ENCODE measurements at places on chromosomes 11 and 22.

DNA sequence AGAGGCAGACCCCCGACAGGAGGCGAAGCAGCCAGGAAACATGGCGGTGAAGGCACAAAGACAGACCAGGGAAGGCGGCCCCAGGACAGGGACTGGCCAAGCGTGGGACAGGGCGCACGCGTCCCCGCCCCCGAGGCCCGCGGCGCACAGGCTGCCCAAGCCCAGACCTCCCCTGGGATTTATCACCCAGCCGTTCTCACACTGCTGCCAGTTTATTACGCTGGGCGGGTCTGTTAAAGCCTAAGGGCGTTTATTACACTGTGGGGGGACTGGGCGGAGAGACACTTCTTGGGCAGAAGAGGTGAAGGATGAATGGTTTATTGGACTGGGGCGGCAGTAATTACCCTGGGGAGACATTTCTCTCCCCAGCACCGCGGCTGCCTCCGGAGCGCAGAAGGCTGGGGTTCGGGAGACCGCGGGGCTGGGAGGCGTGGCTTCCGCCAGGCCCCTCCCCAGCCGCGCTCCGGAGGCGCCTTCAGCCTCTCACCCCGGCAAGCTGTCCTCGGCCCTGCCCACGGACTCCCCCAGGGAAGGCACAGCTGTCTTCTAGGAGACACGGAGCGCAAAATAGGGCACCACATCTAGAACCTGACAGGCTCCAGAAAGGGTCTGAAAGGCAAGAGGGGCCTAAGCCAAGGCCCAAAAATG is 47.1 kb downstream of the SLC22A12 start:
- DNase-seq, result no peak

DNA sequence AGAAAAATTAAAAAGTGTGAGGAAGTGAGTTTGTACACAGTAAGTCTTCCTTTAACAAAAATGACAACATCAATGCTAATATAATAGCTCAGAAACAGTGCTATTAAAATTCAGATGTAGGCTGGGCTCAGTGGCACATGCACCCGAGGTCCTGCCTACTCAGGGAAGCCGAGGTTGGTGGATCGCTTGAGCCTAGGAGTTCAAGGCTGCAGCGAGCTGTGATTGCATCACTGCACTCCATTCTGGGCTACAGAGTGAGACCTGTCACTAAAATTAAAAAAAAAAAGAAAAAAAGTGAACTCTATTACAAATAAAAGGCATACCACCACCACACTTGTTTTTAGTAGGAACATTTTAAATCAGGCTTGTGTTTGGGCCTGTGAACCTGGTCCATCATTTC is 39.2 kb upstream of the PAX6 start:
- no peak for DNase-seq

DNA sequence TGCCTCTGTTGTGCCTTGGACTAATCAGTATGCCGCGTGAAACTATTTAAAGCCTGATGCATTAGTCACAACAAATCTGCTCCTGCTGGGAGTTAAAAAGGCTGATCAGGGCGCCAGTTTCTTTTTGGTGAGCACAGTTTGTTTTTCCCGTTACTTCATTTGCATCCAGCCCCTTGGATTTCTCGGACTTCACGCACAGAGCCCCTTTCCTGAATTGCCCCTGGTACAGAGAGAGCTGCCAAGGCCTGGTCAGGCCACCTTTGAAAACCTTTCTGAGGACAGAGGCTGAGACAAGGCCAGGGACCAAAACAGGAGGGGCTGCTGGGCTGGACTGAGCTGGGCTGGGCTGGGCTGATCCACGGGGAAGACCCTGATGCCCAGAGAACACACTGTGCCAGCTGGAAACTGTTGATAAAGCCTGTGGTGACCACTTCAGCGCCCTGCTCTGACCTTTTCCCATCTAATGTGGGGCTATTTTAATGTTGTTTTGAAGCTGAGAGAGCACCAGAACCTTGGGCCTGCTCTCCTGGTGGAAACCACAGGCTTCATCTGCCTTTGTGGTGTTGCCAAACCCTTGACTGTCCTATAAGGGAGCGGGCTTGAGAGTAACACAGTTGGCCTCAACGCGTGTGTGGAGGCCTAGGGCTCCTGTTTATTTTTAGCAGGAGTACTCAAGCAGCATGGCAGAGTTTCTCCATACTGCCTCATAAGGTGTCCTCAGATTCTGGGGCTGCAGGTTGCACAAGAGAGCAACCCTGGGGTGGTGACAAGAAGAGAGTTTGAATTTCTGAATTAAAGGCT is 44.2 kb downstream of the NAV2 start:
- no peak for DNase-seq

DNA sequence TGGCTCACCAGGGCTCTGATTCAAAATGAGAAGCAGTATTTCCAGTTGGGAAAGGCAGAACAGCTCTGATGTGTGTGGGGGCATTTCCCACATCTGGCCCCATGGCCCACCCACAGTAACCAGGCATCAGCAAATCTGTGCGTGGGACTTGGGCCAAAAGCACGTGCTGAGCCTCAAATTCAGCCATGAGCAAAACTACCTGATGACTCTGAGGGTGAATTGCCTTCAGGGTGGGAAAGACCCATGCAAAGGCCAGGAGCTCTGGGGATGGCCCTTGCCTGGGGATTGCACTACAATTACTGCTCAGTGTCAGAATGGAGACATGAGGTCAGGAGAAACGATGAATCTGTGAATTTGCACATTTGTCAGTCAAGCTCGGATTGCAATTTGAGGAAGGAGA is 20.9 kb downstream of the TP53AIP1 start:
- no peak for DNase-seq

GRCh38 chr11:11480971-11481370 is 127.9 kb upstream of the CSNK2A3 start:
- DNase-seq, result no peak

DNA sequence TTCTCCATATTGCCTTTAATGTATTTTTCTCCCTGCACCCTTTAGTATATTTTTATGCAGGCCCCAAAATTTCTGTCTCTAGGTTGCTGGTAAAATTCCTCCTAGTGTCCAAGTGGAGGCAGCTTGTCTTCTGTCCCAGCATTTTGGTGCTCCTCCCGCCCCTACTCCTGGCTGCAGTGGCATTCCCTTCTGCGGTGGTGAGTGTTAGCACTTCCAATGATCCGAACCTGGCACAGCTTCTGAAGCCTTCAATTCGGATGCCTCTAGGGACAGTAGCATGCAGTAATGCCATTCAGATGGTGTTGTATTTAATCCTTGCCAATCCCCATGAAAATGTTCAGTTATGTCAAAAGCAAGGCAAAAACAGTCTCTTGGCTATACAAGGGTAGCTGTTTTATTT is 5.9 kb downstream of the YWHAH start:
- DNase-seq, result no peak

DNA sequence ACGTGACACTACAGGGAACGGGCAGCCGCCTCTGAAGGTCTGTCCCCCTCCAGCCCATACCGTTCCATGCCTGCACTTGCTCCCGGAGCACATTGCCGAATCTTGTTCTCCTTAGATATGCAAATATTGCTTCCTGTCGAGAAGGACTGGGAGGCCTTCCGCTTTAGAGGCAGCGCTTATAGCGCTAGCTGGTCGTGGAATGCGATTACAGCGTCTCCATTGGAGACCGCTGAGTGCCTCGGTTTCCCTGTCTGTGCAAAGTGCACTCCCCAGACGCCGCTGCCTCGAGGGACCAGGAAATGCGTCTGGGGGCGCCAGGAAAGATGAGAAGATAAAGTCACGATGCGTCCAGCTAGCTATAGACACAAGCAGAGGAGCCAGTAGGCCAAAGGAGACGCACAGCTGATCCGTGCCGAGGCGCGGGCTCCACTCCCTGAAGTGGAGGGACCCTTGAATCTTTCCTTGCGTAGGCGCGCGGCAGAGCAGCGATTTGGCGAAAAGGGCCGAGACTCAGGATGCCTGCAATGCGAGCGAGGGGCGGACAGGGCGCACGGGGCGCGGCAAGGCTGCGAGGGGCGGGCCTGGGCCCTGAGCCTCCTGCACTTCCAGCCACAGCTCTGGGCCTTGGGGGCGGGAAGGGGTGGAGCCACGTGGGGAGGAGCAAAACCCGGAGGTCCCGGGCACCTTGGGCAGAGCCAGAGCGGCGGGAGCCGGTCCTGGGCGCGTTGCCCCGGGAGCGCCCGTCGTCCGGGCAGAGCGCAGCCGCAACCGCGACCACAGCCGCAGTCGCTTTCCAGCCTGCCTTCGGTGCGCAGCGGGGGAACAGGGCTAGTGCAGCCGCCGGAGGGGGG is at the start of gene RASSF10:
Gene RASSF10, plus strand, starts transcription at position 692 of the 851 bp plus-strand sequence. CDS start 261 bp downstream, outside the sequence.
- no peak for DNase-seq

DNA sequence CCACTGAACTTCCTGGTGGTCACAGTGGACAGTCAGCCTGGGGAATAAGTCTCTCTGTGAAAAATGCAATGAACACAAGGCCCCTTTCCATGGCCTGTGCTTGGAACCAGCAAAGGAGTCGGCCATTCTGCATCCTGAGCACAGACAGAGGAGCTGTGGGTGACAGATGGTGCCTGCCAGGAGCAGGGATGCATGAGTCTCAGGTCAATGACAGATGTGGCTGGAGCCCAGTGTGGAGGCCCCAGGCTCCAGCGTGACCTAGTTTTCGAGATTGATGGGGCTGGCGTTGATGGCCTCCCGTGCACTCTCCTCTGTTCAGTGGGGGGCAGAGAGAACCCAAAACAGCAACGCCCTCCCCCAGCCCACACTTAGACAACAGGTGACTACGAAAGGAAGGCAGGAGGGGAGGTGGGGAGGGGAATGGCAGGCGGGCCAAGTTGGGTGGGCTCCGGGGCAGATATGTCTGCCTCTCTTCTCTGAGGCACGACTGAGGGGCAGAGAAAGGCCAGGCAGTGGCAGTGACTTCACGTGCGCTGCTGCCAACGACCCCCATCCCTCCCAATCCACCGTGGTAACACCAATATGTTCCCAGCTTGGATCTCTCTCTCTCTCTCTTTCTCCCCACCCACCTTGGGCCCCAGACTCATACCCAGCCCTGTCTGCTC is 34.4 kb upstream of the CD5 start:
- no peak for DNase-seq

DNA sequence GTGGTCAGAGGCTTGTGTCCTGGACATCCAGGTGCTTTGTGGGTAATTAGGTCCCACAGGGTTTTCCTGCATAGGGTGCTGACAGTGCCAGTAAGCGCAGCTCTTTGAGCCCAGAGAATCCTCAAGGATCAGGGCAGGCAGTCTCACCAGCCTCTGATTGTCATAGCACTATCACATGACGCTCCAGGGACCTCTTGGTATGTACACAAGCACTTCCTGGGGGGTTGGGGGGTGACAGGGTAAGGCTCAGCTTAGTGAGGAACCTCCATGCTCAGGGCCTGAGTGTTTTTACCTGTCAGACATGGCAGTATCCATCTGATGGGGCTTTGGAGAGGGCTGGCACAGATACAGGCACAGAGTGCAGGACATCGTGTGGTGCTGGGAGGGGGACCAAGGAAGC is 27.9 kb upstream of the SUSD2 start:
- DNase-seq, result no peak

GRCh38 chr22:50061141-50061823 is 3.2 kb upstream of the TTLL8 start:
- DNase-seq, result no peak

- no peak for DNase-seq
Measured at GRCh38 chr11:9720290-9720630, 56.4 kb downstream of the SWAP70 start.

DNA sequence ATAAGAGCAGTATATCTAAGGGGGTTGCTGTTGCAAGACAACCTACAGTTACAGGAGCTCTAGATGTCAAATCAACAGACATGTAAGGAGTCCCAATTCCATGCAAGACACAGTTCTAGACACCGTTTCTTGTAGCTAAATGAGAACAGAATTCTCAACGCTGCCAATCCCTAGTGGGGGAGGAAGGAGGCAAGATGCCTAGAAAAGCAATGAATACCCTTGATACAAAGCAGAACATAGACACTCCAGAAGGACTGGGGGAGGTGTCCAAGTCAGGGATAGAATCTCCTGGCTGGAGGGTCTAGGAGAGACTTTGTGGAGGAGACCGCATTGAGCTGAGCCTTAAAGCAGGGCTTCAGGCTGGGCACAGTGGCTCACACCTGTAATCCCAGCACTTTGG is 280.2 kb downstream of the BUD13 start:
- no peak for DNase-seq

DNA sequence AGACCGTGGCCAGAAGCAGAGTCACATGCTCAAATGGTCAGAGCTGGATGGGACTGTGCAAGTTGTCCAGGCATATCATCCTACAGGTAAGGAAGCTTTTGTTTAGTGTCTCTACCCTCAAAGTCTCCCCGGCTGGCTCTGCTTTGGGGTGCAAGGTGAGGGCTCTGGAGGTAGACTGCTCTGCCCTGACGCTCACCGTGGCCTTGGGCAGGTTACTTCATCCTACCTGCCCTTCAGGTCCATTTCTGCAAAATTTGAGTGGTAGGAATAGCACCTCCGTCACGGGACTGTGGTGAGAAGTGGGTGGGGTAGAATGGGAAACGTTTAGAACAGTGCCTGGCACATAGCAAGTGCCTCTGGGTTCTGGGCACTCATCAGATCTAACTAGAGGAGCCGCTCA is 42.2 kb downstream of the NAT10 start:
- no peak for DNase-seq

DNA sequence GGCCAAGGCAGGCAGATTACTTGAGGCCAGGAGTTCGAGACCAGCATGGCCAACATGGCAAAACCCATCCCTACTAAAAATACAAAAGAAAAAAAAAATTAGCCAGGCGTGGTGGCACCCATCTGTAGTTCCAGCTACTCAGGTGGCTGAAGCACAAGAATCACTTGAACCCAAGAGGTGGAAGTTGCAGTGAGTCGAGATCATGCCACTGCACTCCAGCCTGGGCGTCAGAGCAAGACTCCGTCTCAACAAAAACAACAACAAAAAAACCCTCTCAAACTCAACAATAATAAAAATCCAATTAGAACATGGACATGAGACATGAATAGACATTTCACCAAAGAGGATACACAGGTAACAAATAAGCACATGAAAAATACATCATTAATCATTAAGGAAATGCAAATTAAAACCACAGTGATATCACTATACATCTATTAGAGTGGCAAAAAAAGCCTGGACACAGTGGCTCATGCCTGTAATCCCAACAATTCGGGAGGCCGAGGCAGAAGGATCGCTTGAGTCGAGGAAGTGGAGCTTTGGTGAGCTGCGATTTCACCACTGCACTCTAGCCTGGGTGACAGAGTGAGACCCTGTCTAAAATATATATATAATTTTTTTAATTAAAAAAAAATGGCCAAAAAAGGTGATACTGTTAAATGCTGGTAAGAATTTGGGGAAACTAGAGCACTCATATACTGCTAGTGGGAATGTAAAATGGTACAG is 12.7 kb upstream of the SEPTIN5 start:
- DNase-seq, result no peak
